HS-27A (cell line): ENCODE measurements at places on chromosomes 12 and 14.
A peak's percentile ranks its signal among the peaks of the same experiment; 100 is the strongest.

GRCh38 chr14:100818221-100818699, 7.7 kb upstream of the MEG3 start:
- DNase-seq, result no peak

- no peak for DNase-seq
These were observed 43.0 kb downstream of the SPRING1 start for GRCh38 chr12:116694653-116695463.

DNA sequence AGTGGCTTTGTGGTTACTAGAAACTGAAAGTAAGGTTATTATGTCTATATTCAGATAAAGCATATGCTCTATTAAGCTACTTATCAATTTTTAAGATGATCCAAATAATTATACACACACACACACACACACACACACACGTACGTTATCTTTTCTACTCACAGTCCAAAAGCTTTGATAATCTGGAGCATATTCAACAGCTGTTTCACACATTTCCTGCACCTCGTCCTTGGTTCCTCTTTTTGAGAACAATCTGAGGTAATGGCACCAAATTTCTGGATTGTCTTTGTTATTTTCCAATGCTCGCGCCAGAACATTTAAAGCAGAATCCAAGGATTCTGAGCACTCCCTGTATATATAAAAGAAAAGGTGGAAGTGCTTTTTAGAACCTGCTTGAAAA, 37.5 kb downstream of the ZFC3H1 start:
- DNase-seq, result no peak

GRCh38 chr12:33653362-33653761, 213.7 kb upstream of the SYT10 start:
- DNase-seq, result no peak

DNA sequence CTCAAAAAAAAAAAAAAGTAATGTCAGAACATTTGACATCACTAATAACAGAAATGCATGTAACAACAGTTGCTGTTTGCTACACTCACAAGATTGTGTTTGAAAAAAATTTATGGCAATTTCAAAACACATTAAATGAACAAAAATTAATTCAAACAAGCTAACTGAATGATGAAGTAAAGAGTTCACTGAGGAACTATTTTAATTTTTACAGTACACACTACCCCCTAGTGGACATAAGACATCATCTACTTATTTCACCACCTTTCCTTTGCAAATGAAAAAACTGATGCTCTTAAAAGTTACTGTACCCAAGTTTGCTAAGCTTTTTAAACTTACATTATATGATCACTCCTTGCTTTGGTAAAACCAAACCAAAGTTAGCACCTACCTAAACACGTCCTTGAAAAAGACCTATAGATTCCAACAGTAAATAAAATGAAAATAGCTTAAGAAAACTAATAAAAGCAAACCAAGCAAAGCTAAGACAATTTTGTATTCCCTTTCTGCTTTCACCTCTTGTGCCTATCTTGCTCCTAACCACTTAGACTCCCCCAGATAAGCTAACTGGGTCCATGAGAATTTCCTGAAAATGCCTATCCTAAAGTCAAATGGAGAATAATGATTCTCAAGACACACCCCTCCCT, 22.2 kb downstream of the UBE2N start:
- no peak for DNase-seq

GRCh38 chr12:66428261-66428660, 126.0 kb downstream of the HELB start:
- DNase-seq, result no peak

GRCh38 chr12:34186492-34186891, 164.2 kb downstream of the ALG10 start:
- no peak for DNase-seq

GRCh38 chr14:30875788-30876053, 1.4 kb downstream of the COCH start:
- DNase-seq, result no peak

DNA sequence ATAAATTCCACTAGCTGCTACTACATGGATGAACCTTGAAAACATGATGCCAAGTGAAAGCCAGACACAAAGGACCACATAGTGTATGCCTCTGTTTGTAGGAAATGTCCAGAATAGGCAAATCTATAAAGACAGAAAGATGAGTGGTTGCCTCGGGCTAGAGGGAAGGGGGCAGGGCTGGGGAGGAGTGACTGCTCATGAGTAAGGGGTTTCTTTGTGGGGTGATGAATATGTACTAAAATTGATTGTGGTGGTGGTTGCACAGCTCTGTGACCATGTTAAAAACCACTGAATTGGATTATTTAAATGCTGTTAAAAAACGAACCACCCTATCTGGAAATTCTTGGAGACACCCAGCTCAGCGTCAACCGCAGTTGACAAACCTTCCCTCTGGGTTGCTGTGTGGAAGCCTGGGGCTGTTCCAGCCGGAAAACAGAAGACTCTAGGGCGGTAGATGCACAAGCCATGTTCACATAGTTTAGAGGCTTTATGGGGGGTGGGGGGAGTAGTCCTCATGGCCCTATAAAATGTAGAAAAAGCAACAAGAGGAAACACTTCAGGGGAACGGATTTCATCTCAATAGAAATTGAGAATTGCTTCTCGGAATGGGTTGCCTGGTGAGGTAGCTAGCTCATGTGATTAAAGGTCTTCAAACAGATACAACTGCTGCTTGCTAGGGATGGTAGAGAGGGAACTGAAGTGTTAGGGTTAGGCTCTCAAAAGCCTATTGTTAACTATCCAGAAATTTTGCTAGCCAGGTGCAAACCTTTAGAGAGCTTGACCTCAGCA, 29.4 kb downstream of the RIN3 start:
- no peak for DNase-seq

GRCh38 chr12:16349131-16349460, 1.7 kb downstream of the MGST1 start:
- peak; percentile 71 for DNase-seq

GRCh38 chr14:56117765-56118610, at the start of gene PELI2:
Gene PELI2 (plus strand): TSS chr14:56118411. CDS start chr14:56118661, 250 bp downstream.
- no peak for DNase-seq
